Neural cell (in vitro differentiated cells): ENCODE measurements at places on chromosomes 1 and 21. TPM values are rescaled to one million over a fixed set of nuclear protein-coding genes. Genes with fewer than 3 reads are reported as not detected.

Gene CCDC17
- 0.34 and 1.1 TPM in 2 replicates for polyA plus RNA-seq

Gene PDC
- polyA plus RNA-seq: not detected in 2 replicates

Gene NBPF4
- not detected in 2 replicates for polyA plus RNA-seq

Gene AMY2A
- 1.3 TPM in 1 of 2 replicates, not detected in the other for polyA plus RNA-seq

Gene GJA9
- not detected in 2 replicates for polyA plus RNA-seq
